ENCODE measurements at places on chromosomes 2 and 18.

- no peak for DNase-seq
Measured at GRCh38 chr18:2417861-2418610, 153.3 kb downstream of the METTL4 start.

DNA sequence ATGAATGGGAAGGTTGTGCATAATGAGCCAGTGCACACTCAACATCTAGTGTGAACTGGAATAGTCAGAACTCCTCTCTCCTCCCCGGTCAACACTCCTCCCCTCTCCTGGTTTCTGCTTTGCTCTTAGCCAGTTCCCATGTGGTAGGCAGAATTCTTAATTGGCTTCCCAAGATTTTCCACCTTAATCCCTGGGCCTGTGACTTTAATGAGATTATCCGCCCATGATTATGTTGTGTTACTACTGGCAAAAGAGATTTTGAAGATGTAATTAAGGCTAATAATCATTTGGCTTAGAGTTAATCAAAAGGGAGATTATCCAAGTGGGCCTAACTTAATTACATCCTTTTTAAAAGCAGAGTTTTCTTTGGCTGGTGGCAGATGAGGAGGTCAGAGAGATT is 34.2 kb upstream of the REV1 start:
- no peak for DNase-seq

DNA sequence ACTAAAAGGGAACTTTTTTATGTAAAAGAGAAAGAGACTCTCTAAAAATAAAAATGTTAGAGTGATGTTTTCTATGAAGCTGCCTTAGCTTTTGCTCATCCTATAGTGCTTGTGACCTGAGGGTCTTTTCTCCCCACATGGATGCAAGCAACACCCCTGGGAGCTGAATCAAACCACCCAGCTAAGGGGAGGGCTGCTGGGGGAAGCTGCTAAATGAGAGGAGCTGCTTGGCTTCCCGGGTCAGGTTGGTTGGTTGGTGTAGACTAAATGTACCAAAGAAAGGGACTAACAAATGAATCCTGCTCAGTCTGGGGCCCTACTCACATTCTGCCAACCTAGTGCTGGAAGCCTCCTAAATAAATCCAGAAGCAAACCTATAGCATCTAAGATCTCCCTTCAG is 35.0 kb downstream of the AFF3 start:
- DNase-seq: no peak

GRCh38 chr2:135843671-135844070 is 6.7 kb upstream of the LCT start:
- DNase-seq: no peak

GRCh38 chr18:9066817-9067306 is 35.6 kb upstream of the NDUFV2 start:
- DNase-seq: no peak

Data from left colon (tissue), 2 donors.